DMS 273 treated with DMSO at 0.1 percent for 48 hours (cell line): ENCODE measurements at places on chromosomes 7 and 10.

- DNase-seq: no peak
Observed at GRCh38 chr7:142711746-142712616, 37.3 kb upstream of the PRSS1 start.

DNA sequence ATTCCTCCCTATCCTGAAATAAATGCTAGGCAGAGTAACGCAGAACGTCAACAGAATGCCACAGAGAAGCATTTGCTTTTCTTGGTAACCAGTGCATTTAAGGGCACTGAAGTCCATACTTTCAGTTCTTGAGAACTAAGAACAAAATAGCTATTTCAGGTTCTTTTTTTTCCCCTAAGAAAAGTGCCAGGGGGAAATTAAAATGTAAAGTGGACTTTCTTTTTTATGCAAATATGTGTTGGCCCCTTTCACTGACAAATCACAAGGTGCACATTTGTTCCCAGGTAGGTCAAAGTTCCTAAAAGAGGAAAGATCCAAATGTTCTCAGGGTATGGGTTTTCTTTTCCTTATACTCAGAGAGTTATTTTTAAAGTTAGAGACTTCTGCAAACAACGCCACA lies 151.5 kb downstream of the HPSE2 start:
- DNase-seq: no peak

GRCh38 chr7:113087071-113087998 lies 708 bp upstream of the GPR85 start:
- DNase-seq: peak; percentile 35

DNA sequence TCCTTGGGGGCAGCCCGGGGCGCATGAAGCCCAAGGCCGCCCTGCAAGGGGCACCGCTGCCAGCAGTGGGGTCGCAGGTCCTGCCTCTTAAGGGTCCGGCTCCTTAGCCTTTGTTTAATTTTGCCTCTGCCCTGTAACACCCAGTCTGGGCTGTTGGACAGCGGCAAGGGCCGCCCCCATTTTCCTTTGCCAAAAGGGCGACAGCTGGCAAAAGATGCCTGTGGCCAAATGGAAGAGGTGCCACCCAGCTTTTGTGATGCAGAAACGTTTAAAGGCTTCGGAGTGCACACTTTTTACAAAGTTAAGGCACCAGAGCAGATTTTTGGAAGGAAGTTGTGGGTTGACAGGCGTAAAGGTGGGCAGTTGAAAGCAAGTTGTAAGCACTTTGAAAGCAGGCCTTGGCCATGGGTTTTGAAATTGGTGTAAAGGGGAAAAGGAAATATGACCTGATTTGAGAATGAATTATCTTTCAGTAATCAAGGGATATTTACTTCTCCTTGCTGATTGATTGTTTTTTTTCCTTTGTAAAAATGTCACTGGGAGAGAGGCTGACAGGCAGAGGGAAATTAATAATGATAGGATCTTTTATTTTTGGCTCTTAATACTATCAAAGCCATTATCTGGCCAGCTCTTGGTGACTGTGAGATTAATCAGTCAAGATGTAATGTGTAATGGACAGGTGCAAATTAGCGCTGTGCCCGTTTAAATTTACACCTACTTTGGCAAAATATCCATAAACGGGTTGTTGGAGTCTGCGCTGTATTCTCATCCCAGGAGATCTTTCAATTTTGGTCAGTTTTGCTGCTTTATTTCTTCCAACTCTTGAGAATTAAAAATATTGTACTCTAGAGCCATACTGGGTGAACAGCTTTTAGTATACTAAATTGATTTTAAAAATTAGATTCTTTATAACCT lies 1.2 kb downstream of the CASD1 start:
- DNase-seq: peak; percentile 82

- no peak for DNase-seq
Observed at GRCh38 chr10:133400624-133401424, 6.9 kb downstream of the MTG1 start.

DNA sequence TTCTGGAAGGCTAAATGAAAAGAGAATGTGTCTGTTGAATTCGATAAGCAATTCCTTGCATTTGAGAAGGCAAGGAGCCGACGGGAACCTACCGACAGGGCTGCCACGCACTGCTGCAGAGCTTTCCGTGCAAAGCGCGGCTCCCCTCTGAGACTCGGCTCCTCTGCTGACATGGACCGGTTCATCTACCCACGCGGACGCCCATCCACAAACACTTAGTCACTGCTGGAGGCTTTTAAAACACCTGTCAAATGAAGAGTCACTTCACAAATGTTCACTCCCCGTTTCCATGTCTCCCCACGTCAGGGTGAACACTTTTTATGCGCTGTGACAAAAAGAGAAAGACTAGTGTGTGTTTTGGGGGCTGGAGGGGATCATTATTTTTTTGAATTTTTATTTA lies 32.0 kb downstream of the AMZ1 start:
- DNase-seq: no peak

DNA sequence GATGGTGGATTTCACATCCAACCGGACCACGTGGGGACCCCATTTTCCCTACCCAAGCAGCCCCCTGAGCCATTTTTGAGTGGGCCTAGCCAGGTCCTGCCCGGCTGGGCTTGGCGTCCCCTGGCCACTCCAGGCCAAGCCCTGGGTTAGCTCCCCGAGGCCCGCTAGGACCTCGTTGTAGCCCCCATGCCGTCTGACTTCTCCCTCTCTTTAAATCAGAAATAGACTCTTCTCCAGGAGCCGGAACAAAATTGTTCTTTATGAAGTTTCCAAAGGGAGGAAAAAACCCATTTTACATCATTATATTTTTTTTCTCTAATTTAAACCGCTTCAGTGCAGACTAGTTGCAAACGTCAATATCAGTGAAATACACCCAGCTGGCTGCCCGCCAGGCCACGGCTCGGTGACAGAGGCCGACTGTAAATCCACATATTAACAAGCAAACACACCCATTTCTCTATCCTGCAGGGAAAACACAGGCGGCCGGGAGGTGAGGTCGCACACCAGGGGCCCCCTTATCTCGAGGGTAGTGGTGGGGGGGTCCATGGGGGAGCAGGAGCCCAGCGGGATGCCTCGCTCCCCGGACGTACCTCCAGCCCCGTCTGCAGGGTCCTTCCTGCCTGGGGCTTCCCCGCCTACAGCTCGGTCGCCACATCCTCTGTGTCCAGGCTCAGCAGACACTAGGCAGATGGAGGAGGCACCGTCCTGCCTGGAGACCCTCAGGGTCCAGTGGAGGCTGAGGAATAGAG lies 72.7 kb downstream of the ELFN1 start:
- DNase-seq: no peak

- DNase-seq: no peak
Observed at GRCh38 chr10:80472234-80473095, 18.4 kb downstream of the TSPAN14 start.

DNA sequence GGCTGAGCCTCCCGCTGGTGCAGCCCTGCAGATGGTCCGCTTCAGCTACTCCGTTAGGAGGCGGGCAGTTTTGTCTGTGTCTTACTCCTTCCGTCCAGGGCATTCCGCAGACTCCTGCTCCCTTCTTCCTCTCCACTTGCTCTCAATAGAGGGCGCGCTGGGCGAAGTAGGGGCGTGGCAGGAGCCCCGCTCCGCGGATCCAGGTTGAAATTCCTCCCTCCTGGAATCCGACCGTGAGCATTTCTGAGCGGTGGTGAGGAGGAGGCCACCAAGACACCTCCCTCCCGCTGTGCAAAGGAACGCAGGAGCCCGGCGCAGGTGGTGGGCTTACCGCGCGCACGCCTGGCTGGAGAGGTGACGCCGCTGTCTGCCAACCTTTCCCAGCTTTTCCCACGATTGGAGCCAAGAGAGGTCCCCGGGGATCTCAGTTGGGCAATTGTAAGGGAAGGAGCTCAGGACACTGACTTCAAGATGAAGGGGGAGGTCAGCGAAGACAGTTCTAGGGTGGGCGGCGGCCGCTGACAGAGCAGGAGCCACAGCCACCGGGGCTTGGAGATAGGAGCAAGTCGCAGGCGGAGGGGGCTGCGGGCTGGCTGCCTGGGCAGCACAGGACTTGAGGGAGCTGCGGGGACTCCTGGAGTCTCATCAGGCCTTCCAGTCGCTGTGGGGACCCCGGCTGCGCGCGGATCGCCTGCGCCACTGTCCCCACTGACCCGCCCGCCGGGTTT lies 1011.3 kb downstream of the XPNPEP1 start:
- DNase-seq: peak; percentile 5

- DNase-seq: no peak
Observed at GRCh38 chr7:33446551-33446950, 317.2 kb downstream of the BBS9 start.

DNA sequence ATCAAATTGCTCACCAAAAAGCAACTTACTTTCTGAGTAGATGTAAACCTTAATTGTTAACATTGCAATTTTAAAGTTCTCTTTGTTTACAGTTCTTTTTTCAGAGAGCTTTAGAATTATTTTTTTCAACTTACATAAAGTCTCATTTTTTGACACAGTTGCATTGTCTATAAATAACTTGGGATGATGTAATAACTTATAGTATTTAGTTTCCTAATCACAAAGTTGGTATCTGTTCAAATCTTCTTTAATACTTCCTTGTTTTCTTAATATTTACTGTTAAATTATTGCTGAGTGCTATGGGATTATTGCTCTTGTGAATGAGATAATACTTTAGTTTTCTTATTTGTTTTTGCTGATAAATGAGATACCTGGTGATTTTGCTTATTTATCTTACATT lies 18.9 kb upstream of the SUV39H2 start:
- no peak for DNase-seq

DNA sequence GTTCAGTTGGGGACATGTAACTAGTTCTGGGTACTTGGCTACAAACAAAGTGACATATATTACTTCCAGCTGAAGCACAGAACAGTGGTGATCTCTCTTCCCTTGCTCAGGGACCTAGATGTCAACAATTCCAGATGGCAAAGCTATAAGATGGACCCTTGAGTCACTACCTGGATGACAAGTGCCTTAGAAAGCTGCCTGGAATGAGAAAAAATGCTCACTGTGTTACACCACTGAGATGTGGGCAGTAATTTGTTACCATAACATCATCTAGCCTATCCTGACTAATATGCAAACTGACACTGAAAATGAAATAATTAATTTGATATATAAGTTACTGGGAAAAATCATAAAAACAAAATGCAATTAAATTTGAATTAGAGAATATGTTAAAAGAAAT lies 16.4 kb upstream of the CTTNBP2 start:
- no peak for DNase-seq

DNA sequence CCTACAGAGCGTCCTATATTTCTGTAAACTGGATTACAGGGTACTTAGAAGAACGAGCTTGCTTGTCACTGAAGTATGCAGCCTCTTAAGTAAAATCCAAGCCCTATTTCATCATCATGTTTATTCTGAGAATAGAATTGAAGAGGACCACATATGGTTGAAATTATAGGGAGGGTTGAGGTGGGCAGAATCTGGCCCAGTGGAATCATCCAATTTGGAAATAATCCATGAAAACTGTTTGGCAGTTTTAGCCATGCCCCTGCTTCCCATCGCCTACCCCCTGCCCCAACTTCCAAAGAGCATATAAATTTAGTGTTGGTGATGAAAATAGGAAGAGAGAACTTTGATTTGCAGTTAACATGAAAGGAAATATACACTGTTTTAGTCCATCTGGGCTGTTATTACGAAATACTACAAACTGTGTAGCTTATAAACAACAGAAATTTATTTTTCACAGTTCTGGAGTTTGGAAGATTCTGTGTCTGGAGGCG lies 150.4 kb downstream of the PRKG1 start:
- DNase-seq: no peak

- no peak for DNase-seq
Observed at GRCh38 chr10:106111246-106111645, 1053.3 kb downstream of the SORCS1 start.

DNA sequence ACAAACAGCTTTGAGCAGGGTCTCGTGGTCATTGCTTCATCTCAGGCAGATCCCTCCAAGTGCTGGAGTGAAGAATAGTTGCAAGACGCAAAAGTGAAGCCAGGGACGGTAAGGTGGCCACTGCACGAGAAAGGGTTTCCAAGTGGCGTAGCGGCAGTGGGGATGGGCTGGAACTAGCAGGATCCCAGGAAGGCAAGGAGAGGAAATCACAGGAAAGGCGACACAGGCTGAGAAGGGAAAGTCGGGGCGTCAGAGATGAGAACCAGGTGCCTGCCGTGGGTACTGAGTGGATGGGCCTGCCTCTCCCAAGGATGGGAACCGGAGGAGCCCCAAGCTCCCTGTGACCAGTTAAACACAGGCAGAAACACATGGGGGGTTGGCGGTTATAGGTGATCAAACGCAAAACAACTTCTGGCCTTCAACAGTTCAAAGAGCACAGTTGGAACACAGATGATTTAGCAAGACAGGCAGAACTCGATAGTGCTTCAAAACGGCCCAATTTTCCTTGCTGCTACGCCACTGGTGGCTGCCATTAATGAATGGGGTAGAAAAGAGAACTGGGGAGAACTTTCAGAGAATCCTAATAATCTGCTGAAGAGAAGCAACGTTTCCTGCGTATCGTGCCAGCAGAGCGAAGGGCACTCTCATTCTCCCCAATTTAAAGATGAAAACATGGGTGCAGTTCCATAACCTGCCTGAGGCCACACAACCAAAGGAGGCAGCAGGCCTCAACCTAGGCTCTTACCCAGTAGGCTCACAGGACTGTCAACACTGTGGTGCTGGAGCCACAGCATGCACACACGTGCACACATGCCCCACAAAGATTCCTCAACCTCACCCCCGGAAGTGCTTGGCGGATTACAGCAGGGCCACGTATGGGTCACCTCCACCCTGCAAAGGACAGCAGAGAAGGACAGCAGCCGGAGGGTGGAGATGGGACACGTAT lies 61.9 kb downstream of the MAD1L1 start:
- DNase-seq: no peak

DNA sequence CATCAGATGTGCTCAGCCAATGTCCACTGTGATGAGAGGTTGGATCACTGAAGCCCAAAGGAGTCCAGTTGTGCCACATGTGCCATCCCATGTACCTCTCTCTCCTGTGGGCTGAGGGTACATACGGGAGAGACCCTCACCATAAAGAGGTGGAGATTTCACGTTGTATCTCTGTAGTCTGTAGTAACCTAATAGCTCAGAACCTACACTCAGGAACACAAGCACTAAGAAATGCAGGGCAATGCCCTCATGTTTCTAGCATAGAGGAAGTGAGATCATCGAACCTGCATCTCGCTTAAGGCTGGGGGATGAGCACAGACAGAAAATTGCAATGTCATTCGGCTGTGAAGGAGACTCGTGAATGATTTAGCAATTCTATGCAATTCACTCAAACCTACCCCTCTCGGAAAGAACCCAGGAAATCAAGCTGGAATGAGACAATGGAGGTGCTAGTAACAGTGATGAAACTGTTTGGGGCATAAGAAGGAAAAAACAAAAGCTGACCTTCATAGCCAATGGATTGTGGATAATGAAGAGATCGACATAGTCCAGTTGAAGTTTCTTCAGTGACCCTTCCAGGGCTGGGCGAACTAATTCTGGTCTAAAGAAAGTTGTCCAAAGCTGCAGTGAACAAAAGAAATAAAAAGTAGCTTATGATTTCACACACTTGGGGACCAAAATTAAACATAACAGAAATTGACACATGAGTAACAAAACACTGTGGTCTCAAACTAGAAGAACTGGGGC lies 80.3 kb upstream of the UCN3 start:
- no peak for DNase-seq

- DNase-seq: no peak
Observed at GRCh38 chr7:139488810-139489209, 5.3 kb upstream of the KLRG2 start.

GRCh38 chr10:49831352-49832035 lies 69.4 kb upstream of the OGDHL start:
- DNase-seq: no peak
